ENCODE measurements at places on chromosomes 4 and X. TPM values are rescaled to one million over a fixed set of nuclear protein-coding genes. Genes with fewer than 3 reads are reported as not detected.

- DNase-seq, result no peak
These were observed 44.3 kb downstream of the RASGEF1B start for GRCh38 chr4:81427344-81427821.

GRCh38 chrX:118024482-118024881 is 92.1 kb downstream of the KLHL13 start:
- DNase-seq, result no peak

GRCh38 chrX:31154946-31155345 is 83.1 kb upstream of the FTHL17 start:
- no peak for DNase-seq

Gene SUPT20HL1
- total RNA-seq, result not detected

DNA sequence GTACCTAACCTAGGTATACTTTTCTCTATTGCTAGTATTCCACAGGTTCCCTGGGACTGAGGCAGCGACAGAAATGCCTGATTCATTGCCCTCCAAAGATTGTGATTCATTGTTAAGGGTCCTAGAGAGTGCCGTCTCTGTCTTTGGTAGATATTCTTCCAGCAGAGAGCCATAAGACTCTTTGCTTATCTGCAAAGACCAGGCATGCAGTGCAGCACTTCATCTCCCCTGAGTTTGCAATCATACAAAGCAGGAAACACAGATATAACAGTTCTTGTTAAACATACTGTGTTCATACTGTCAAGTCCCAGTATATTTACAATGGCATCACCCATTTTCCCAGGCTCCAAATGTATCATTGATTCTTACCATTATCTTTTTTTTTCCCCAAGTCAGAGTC is 47.7 kb downstream of the KLF8 start:
- DNase-seq, result no peak

DNA sequence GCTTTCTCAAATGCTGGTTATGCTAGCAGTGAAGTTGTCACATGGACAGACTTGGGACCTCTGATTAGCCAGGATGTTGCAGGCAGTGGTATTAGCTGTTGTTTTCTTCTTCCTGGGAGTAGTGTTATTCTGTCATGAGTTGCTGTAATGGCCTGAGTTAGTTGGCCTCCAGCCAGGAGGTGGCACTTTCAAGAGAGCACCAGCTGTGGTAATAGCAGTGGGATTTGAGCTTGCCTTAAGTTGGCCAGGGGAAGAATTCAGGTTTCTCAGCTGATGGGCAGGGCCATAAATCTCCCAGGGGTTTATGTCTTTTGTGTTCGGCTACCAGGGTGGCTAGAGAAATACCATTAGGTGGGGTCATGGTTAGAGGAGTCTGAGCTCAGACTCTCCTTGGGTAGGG is 132.6 kb downstream of the GLUD2 start:
- DNase-seq, result no peak

DNA sequence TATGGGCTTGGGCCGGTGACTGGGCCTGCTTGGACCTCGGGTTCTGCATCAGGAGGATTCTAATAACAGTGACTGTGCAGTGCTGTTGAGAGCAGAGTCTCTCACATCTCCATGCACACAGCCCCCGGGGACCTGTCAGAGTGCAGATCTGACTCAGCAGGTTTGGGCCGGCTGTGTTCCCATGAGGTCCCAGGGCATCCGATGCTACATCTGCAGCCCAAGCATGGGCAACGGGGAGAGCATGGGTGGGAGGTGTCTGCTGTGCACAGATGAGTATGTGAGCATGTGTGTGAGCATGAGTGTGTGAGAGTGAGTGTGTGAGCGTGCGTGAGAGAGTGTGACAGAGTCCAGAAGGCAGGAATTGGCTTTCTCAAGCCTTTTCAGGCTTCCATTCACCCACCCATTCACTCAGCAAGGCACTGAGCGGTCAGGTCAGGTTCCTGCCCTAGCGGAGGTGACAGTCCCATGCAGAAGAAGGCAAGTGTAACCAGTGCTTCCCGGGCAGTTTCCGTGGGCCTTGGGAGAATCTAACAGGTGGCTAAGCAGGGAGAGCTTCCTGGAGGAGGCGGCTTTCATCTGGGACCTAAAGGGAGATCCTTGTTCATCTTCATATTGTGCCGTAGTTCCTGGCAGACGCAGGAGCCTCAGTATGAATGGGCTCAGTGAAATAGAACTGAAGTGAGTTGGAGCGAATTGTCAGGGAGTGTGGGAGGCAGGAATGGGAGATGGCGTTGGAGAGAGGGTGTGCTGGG is 62.6 kb downstream of the SORCS2 start:
- DNase-seq, result no peak

- no peak for DNase-seq
These were observed 250.7 kb downstream of the RAPGEF2 start for GRCh38 chr4:159353422-159354116.

GRCh38 chrX:132775263-132775823 is 183.1 kb downstream of the HS6ST2 start:
- no peak for DNase-seq

Gene SLC49A3
- total RNA-seq, result 4.5 TPM

DNA sequence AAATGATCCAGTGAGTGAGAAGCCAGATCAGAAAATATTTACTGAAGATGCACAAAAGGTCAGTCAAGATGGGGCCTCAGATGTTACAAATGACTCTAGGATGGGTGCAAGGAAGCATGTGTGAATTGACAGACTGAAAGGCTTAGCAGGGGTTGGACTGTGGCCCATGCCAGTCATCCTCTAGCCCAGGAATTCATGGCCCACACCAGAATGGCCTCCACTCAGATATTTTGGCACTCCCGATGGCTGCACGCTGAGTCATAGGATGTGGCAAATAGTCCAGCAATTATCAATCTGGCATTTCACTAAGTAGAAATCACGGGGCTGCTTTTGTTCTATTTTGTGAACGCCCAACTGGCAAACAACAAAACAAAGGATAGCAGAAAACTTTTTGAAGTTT is 406.5 kb downstream of the IQCM start:
- peak; percentile 54 for DNase-seq

- DNase-seq, result no peak
These were observed 91.9 kb upstream of the ZFP42 start for GRCh38 chr4:187903700-187904099.

Gene FAM184B
- 2.7 TPM for total RNA-seq

DNA sequence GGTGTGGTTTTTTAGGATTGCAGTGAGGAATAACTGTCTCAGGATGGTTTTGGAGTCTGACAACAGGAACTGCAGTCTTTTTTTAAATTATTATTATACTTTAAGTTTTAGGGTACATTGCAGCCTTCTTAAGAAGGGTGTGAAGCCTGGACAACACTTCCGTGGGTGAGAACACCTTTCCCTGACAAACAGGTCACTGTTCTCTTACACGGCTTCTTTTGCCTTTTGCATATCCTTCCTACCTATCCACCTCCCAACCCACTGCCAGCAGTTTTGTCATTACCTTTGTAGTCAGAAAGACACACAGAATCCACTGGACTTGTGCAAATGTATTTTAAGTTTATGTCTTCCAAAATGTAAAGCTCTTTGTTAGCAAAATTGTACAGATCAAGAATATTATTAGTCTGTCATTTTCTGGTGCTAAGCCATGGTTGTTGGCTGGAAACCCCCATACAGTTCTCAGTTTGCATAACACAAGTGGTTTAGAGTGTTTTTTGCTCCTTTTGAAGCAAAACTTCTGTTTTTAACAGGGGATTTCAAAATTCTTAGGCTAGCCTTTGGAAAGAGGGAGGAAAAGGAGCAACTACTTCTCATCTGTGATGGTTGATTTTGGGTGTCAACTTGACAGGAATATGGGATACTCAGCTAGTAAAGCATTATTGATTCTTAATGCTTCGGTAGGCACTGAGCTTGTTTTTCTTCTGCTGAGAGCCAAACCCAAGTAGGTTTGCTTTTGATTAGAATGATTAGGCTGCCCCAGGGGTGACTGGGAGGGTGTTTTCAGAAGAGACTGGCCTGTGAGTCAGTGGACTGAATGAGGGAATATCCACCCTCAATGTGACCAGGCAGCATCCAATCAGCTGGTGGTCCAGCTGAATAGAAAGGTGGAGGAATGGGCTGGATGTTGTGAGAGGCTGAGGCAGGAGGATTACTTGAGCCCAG is 29.4 kb upstream of the KLHL2 start:
- no peak for DNase-seq

Gene DUSP21
- not detected for total RNA-seq

GRCh38 chr4:45663003-45663402 is 460.9 kb downstream of the GABRG1 start:
- peak; percentile 20 for DNase-seq

- no peak for DNase-seq
These were observed 49.6 kb downstream of the HPF1 start for GRCh38 chr4:169707958-169708643.

GRCh38 chr4:92249541-92249940 is 54.2 kb upstream of the GRID2 start:
- no peak for DNase-seq

All from dorsolateral prefrontal cortex (tissue), 122 donors.